ENCODE measurements at places on chromosomes 3 and 15.

DNA sequence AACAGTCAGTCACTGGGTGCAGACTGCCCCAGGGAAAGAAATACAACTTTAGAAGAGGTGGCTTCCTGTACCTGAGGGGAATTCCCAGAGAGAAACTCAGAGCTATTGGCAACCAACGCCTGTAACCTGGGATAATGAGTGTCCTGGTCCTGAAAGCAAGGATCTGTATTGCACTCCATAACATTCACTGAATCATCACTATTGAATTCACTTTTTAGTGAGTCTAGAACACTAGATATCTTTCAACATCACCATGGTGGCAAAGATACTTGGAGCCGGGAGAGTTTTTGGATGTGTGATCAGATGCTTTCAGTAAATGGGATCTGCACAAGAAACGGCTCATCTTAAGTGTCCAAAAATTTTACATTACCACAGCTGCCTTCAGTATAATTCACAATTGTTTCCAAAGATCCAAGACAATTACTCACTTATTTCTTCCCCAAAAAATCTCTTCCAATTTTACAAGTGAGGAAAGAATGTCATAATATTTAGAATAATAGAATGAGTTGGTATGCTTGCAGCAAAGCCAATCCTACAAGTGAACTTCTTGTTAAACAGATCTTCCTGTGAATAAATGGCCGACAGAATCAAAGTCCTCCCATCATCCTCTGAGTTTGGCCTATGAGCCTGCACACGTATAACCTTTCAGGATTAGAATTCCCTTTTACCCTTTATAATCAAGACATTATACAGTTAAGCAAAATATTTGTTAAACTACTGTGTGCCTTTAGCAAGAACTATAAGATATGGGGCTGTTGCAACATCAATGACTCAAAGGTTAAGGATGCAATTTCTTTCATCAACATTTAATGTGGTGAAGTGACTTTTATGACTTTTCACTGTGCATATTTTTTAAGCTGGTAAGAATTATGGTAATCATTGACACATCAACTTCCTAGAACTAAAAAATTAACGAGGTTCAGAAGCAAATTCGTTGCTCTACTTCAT lies 243.3 kb upstream of the COL8A1 start:
- no peaks in the 10 kb centered on the region for H3K36me3 ChIP-seq
- no peaks in the 10 kb centered on the region for H3K27me3 ChIP-seq
- H3K4me3 ChIP-seq, result no peak overlapping the region
- DNase-seq, result no peak

GRCh38 chr3:46214751-46215352 lies 6.7 kb upstream of the CCR1 start:
- DNase-seq, result no peak
- H3K4me1 ChIP-seq, result peaks cover 25% of the 10 kb centered on the region
- no peaks in the 10 kb centered on the region for H3K36me3 ChIP-seq
- H3K27ac ChIP-seq, result no peak overlapping the region
- H3K27me3 ChIP-seq, result no peaks in the 10 kb centered on the region

GRCh38 chr3:50156549-50157493 lies 1.7 kb downstream of the SEMA3F start:
- H3K36me3 ChIP-seq, result no peaks in the 10 kb centered on the region
- H3K4me3 ChIP-seq, result no peak overlapping the region
- H3K27me3 ChIP-seq, result peaks cover 26% of the 10 kb centered on the region

DNA sequence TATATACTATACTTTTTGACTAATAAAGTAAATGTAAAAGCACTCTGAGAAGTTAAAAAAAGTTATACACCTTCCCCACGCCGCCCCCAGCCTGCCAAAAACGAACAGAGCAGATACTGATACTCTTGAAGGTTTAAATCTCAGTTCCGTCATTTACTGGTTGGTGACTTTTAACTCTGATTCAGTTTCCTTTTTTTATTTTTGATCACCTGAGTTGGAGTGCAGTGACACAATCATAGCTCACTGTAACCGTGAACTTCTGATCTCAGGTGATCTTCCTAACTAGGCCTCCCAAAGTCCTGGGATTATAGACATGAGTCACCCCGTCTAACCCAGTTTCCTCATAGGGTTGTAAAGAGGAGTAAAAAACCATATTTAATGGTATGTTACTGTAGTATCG lies 3.3 kb upstream of the TIPIN start:
- no peaks in the 10 kb centered on the region for H3K27me3 ChIP-seq
- peaks cover 15% of the 10 kb centered on the region for H3K4me1 ChIP-seq
- H3K36me3 ChIP-seq, result no peaks in the 10 kb centered on the region
- H3K27ac ChIP-seq, result no peak overlapping the region

DNA sequence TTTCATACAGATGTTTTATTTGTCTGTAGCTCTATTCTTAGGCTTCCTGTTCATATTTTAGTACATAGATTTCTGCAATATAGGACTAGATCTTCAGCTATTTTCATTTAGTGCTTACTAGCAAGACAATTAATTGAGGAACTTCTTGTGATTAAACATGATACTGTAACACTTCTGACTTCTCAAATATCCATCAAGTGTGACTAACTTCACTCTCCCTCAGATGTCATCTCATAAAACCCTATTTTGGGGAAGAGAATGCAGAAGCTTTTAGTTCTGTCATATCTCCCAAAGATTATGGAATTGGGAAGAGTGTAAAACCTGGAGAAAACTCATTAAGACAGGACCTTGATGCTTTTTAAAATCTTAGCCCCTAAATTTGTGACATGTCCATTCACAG lies 28.6 kb upstream of the GOLIM4 start:
- no peak overlapping the region for H3K27ac ChIP-seq
- no peak for DNase-seq
- H3K36me3 ChIP-seq, result no peaks in the 10 kb centered on the region

GRCh38 chr3:38029400-38030125 lies at the start of gene PLCD1:
Gene PLCD1 (minus strand): TSS chr3:38029642. CDS start chr3:38029539, 103 bp downstream.
- peak; percentile 49 for DNase-seq
- peak within 1 kb of the TSS; percentile 24 for H3K27ac ChIP-seq
- H3K36me3 ChIP-seq, result no peaks in the 10 kb centered on the region
- H3K27me3 ChIP-seq, result peaks cover 8% of the 10 kb centered on the region
- peaks cover 39% of the 10 kb centered on the region for H3K4me1 ChIP-seq
- H3K4me3 ChIP-seq, result peak within 1 kb of the TSS; percentile 60

GRCh38 chr3:119939077-119939476 lies 155.2 kb downstream of the GSK3B start:
- H3K4me1 ChIP-seq, result peaks cover 4% of the 10 kb centered on the region
- H3K4me3 ChIP-seq, result no peak overlapping the region
- H3K27me3 ChIP-seq, result no peaks in the 10 kb centered on the region
- no peak for DNase-seq
- no peaks in the 10 kb centered on the region for H3K36me3 ChIP-seq
- no peak overlapping the region for H3K27ac ChIP-seq

GRCh38 chr3:11563159-11563864 lies 80.4 kb downstream of the VGLL4 start:
- H3K27me3 ChIP-seq, result no peaks in the 10 kb centered on the region
- DNase-seq, result no peak
- no peak overlapping the region for H3K27ac ChIP-seq
- H3K36me3 ChIP-seq, result peaks cover 4% of the 10 kb centered on the region
- no peak overlapping the region for H3K4me3 ChIP-seq

- no peak for DNase-seq
- peaks cover 3% of the 10 kb centered on the region for H3K4me1 ChIP-seq
- H3K4me3 ChIP-seq, result no peak within 1 kb of the TSS
- peak within 1 kb of the TSS; percentile 61 for H3K27ac ChIP-seq
- no peaks in the 10 kb centered on the region for H3K36me3 ChIP-seq
- no peaks in the 10 kb centered on the region for H3K27me3 ChIP-seq
Observed at GRCh38 chr3:141368062-141368924, at the start of gene ZBTB38. Gene ZBTB38 (plus strand): TSS chr3:141368504. CDS start chr3:141442389, 73,885 bp downstream.

DNA sequence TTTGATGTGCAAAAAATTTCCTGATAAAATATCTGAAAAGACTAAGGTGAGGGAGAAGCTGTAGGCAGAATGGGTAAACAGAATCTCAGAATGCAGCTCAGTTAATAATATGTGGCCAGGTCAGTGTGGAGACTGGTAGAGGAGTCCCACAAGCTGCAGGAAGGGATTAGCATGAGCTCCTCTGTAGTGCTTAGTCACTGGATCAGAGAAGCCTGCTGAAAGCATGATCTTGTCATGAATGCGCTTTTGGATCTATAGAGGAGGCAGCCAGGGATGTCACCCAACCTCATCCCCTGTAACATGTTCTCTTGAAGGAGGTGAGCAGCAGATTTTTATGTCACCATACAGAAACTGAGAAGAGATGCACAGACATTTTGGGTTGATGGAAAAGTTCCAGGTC lies 1035.3 kb upstream of the GBE1 start:
- H3K27ac ChIP-seq, result no peak overlapping the region
- DNase-seq, result no peak
- no peaks in the 10 kb centered on the region for H3K27me3 ChIP-seq
- H3K4me3 ChIP-seq, result no peak overlapping the region
- H3K36me3 ChIP-seq, result no peaks in the 10 kb centered on the region
- no peaks in the 10 kb centered on the region for H3K4me1 ChIP-seq

DNA sequence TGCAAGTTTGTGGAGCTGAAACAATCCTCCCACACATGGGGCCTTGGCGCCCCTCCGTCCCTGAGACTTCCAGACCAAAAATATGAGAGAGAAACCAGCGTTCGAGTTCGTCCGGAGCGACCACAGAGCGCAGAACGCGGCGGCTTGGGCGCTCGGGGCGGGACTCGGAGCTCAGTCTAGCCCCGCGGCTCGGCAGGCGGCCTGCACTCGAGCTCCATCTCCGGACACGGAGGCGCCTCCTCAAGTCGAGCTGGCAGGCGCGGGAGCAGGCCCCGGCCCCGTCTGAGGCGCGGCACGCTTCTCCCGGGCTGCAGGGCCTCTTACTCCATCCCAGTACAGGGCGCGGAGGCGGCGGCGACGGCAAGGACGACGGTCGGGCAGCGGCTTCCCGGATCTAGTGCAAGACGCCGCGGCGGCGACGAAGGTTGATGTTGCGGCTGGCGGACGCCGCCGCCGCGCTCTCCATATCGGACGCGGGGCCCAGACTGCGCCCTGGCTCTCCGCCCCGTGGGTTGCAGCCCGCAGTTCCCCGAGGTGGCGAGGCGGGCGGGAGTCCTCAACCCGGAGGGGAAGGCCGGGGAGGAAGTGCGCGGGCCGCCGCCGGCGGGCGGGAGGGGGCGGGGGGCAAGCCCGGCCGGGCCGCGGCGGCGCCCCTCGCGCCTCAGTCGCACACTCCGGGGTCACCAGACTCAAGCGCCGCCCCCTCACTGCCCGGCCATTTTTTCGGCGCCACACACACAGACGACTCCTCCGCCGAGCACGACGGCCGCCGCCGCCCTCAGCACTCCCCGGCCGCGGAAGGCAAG lies 674 bp downstream of the MSL2 start:
- peak overlapping the region; percentile 89 for H3K4me3 ChIP-seq
- peak; percentile 89 for DNase-seq
- H3K4me1 ChIP-seq, result peaks cover 35% of the 10 kb centered on the region
- peak overlapping the region; percentile 84 for H3K27ac ChIP-seq
- no peaks in the 10 kb centered on the region for H3K27me3 ChIP-seq

- H3K27me3 ChIP-seq, result no peaks in the 10 kb centered on the region
- H3K4me3 ChIP-seq, result no peak overlapping the region
- no peaks in the 10 kb centered on the region for H3K36me3 ChIP-seq
- H3K4me1 ChIP-seq, result peaks cover 19% of the 10 kb centered on the region
Observed at GRCh38 chr3:101926594-101927105, 77.3 kb downstream of the NFKBIZ start.

DNA sequence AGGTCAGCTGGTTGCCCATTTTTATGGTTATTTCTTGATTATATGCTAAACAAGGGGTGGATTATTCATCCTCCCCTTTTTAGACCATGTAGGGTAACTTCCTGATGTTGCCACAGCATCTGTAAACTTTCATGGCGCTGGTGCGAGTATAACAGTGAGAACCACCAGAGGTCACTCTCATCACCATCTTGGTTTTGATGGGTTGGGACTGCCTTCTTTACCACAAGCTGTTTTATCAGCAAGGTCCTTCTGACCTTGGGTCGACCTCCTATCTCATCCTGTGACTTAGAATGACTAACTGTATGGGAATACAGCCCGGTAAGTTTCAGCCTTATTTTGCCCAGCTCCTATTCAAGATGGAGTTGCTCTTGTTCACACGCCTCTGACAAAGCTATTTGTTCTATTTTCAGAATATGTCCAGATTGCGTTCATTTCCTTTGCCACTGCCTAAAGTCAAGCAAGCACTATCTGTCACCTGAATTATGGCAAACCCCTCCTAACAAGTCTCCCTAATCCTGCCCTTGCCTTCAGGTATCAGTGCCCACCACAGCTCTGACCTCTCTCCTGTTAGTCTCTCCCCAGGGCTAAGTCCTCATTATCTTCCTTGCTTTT lies 308.5 kb downstream of the ROBO2 start:
- no peak overlapping the region for H3K27ac ChIP-seq
- DNase-seq, result no peak
- no peak overlapping the region for H3K4me3 ChIP-seq
- H3K27me3 ChIP-seq, result no peaks in the 10 kb centered on the region

GRCh38 chr3:42685363-42685881 lies at the start of gene KLHL40:
Gene KLHL40 (plus strand): TSS chr3:42685537. CDS start chr3:42685619, 82 bp downstream.
- no peak within 1 kb of the TSS for H3K4me3 ChIP-seq
- no peaks in the 10 kb centered on the region for H3K36me3 ChIP-seq
- no peak within 1 kb of the TSS for H3K27ac ChIP-seq

DNA sequence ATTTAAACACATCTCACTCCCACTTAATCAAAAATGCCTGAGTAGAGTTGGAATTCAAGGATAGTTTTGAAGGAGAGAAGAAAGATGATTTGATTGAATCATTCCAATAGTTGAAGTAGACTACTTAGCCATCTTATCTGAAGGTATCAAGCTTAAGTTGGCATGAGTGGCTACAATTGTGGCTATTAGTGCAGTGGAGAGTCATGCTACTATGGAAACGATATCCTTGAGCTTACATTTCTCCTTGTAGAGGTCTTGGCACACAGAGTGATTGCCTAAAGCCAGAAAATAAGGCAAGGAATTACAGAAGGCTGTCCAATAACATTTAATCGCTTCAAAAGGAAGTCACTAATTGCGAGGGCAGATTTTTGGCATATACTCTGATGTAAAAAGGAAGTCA lies 1022.7 kb downstream of the IGSF11 start:
- H3K4me1 ChIP-seq, result no peaks in the 10 kb centered on the region
- no peak overlapping the region for H3K4me3 ChIP-seq
- H3K27ac ChIP-seq, result no peak overlapping the region
- H3K27me3 ChIP-seq, result no peaks in the 10 kb centered on the region
- DNase-seq, result no peak

GRCh38 chr3:197019535-197019934 lies 10.1 kb downstream of the MELTF start:
- no peak overlapping the region for H3K27ac ChIP-seq
- no peaks in the 10 kb centered on the region for H3K27me3 ChIP-seq
- no peaks in the 10 kb centered on the region for H3K36me3 ChIP-seq
- no peaks in the 10 kb centered on the region for H3K4me1 ChIP-seq

GRCh38 chr15:54150255-54150654 lies 172.0 kb downstream of the UNC13C start:
- H3K4me3 ChIP-seq, result no peak overlapping the region
- no peaks in the 10 kb centered on the region for H3K27me3 ChIP-seq
- no peak for DNase-seq
- no peaks in the 10 kb centered on the region for H3K4me1 ChIP-seq
- H3K27ac ChIP-seq, result no peak overlapping the region

DNA sequence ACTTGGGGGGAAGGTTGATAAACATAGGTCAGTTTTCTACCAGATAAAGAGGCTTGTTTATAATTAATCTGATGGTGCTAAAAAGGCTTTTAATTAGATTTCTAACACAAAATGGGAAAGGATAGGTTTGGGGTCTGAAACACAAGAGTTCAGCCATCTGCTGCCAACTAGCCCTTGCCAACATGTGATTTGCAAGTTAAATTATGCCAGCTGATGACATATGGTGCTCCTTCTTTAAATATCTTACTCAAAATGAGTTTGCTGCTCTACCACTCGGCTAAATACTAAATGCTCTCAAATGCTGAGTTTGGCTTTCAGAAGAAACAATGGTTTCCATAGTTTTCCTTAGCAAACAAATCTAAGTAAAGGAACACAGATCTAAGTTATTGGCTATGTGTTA lies 557.8 kb upstream of the CCDC54 start:
- no peaks in the 10 kb centered on the region for H3K27me3 ChIP-seq
- no peak overlapping the region for H3K27ac ChIP-seq
- H3K4me3 ChIP-seq, result no peak overlapping the region
- DNase-seq, result no peak

Data from CD8-positive, alpha-beta memory T cell (primary cell).